ENCODE measurements at places on chromosomes 6 and 20. TPM values are rescaled to one million over a fixed set of nuclear protein-coding genes. Genes with fewer than 3 reads are reported as not detected.

The TGIF2 gene
- 11.0 TPM for polyA plus RNA-seq

- no peak for DNase-seq
Measured at GRCh38 chr20:52837378-52837777, 134.8 kb upstream of the TSHZ2 start.

The BAG2 gene
- polyA plus RNA-seq: 2.7 TPM

The TGM2 gene
- 44.6 TPM for polyA plus RNA-seq

DNA sequence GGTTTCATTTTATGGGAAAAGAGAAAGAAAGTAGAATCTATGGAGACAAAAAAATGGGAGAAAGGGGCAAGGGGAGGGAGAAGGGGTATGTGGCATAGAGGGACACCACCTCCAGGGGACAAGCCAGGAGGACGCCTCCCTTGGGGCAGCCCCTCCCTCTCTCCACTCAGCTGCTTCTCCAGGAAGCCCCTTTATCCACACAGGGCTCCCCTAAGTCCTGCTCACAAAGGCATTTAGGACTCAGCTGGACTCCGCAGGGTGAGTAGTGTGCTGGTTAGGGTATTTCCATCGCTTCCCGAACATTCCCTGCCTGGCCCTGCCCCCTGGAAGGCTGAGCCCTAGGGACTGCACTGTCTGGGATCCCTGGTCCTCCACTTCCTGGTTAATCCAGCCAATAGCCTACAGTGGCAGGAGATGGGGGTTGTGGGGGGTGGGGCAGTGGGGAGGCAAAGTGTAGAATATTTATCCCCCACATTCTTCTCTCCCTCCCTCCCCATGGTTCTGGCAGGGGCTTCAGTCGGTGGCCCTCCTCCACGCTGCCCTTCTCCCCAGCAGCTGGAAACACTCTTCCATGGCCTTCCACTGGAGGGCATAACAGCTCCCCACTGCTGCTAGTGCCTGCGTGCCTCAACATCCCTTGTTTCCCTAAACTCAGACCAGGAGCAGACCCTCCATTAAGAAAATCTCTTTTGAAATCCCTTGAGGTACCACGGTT lies 84.8 kb downstream of the SNX5 start:
- DNase-seq: no peak

The HTR1E gene
- not detected for polyA plus RNA-seq

The RNF39 gene
- polyA plus RNA-seq: not detected

DNA sequence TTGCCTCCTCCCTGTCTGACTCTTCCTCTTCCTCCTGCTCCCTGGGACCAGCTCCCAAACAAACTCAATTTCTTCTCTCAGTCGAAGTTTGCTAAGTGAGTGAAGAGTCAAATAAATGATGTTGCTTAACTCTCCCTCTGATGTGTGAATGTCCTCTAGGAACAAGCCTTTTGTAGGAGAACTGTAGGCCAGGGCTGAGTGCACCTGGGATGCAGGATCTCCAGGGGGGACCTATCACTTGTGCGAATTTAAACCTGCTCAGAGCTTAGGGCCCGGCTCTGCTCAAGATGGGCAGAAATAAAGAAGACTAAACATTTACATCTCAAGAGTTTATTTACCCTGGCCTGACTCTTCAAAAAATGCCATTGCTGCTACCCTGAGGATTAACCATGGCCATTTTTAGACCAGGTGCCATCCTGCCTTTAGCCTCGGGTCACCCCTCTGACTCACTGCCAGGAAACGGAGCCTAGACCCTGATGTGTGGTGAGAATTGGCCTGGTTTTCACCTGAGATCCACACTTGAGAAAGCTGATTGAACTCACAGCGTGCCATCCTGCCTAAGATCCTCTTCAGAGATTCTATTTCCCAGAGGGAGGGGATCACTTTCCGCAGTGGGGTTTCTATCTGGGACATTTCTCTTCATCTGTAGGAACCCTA lies 63.6 kb upstream of the CD93 start:
- DNase-seq: peak; percentile 7

DNA sequence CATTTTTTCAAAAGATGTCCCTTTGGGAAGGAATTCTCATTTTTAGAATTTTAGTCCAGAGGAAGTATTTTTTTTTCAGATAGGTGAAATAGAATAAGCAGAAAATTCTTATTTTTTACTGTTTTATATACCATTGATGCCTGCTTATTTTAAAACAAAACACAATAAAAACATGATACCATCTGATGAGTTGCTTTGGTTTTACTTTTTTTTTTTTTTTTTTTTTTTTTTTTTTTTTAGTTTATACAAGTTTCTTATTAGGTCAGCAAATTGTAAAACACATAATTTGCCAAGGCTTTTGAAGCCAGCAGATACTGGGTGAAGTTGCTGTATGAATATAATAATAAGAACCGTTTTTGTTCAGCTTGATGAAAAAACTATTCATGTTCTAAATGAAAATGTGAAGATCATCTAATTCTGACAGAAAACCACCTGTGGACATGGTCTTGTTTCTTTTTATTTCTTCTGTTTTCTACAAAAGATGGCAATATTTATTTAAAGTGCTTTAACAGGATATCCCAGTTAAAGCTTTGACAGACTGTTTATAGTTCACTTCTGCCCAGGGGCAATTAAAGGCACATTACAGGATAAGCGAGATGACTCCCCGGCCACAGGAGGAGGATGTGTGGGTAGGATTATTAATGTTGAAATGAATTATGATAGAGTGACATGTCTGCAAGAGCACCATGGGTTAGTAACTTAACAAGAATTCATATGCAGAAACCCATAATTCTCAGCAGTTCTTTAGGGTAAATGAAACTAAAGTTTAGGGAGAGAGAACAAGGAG lies 31.1 kb downstream of the MYB start:
- DNase-seq: no peak

The POU3F2 gene
- not detected for polyA plus RNA-seq

DNA sequence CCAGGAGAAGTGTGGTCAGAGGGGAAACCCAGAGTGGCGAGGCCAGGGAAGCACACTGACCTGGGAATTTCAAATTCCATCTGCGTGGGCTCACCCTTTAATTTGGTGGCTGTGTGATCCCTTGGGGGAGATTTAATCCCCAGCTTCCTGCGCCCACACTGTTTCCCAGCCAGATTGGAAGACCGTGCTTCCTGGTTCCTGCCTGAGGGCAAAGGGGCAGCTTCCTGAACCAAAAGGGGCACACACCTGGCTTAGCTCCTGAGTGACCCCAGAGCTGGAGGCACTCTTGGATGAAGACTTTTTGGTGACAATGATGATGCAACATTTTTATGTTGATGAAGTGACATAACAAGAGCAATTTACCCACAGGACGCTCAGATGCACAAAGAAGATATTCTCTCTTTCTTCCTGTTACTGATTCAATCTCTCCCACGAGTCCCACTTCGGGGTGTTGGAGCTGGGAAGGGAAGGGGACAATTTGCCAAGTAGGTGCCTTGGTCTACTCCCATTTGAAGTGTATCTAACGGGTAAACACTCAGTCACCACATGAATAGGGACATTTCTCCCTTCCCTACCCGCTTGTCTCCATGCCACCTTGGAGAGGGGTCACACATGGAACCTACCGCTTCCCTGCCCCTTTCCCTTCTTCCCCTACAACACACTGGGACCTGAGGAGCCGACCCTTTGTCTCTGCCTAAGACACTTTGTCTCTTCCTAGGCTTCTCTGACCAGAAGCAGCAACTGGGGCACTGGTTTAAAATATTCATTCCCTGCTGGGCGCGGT lies 28.6 kb upstream of the CDKN1A start:
- DNase-seq: no peak

DNA sequence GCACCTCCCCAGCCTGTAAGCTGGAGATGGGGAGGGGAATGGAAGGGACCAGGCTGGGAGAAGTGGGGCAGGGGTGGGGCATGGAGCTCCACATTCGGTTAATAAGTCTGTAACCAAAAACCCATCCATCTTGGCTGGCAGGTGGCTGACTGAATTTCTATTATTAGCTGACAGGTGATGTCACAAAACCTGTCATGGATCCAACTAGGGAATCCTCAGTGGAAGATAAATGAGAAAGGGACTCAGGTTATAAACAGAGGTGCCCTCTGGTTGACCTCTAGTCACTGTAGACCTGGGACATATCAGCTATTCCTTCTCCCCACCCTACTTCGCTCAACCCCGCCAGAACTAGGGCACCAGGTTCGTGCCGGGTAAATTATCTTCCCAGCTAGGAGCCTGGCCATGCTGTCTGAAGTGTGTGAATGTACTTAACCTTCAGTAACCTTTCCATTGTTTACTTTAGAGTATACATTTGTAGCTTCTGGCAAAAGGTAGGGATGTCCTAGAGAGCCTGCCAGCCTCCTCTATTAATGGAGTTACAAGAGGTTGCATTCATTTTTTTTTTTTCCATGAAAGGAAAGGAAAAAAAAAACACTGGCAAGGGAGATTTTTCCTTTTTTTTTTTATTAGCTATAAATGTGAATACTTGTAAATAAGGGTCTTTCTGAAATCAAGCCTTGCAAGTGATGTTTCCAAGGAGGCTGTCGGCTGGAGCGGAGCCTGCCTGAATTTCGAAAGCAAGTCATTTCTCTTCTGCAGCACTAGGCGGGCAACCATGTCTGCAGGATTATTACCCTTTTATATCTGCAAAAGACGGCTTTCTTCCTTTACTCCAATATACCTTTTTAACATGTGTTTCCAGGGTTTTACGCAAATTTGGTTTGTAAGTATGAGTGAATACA lies 135.9 kb downstream of the TMEM242 start:
- peak; percentile 56 for DNase-seq

The ACTL10 gene
- 1.7 TPM for polyA plus RNA-seq

- no peak for DNase-seq
Measured at GRCh38 chr6:157706883-157707282, 116.2 kb upstream of the SNX9 start.

The LCA5 gene
- polyA plus RNA-seq: 2.0 TPM

DNA sequence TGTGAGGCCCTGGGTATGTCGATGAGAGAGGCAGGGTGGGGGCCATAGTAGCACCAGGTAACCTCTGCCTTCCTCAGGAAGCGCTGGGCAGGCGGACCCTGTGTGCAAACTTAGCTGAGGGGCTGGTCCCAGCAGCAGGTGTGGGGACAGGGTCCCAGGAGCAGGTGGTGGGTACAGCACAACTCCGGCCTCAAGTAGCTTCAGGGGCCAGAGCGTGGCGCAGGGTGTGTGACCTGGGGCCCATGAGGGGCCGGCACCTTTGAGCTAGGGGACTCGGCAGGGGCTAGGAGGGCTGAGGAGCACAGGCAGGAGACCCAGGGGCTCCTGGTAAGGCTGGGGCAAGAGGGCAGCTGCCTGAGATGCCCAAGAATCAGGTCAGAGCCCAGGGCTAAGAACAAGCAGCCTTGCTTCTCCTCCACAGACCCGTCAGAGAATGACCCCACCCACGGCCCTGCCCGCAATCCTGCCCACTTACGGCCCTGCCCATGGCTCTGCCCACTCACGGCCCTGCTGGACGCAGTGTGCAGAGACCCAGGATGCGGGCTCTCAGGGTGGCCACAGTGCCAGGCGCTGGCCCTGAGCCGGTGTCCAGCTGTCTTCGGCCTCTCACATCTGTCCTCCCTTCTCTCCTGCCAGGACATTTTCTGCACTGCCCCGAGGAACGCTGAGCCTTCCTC lies 30.9 kb downstream of the CHRNA4 start:
- DNase-seq: no peak

DNA sequence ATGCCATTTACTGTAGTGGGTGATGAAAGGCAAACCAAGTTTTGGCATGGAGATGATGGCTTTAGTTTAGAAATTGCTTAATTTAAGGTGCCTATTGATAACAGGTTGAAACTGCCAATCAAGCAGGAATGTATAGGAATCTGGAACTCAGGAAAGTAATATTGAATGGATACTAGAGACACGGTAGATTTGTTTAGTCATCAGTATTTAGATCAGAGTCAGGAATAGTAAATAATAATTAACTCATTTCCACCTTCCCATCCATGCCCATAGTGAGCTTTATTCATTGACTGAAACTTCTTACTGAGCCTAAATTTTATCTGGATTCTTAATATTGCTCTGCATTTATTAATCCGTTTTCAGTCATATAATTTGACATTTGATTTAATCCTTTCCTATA lies 500.3 kb downstream of the NKAIN2 start:
- no peak for DNase-seq

DNA sequence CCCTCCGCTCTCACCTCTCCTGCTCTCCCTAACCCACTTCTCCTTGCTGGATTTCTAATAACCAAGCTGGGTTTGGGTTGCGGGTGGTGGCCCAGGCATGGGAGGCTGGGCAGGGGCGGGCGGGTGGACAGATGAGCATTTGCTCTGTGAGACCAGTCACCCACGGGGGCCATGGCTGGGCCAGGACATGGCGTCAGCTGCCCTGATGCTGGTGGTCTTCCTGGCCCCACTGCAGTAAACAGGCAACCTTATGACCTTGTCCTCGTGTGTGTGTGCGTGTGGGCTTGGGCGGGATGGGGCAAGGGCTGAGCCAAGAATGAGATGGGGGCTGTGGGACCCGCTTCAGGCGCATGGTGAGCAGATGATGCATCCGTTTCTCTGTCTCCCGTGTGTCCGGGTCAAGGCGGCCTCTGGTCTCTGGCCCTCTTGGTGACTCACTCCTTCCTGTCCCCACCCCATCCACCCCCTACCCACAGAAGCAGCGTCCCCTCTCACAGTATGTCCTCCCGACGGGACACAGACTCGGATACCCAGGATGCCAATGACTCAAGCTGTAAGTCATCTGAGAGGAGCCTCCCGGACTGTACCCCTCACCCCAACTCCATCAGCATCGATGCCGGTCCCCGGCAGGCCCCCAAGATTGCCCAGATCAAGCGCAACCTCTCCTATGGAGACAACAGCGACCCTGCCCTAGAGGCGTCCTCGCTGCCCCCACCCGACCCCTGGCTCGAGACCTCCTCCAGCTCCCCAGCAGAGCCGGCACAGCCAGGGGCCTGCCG lies 41.4 kb upstream of the MYL9 start:
- DNase-seq: no peak

DNA sequence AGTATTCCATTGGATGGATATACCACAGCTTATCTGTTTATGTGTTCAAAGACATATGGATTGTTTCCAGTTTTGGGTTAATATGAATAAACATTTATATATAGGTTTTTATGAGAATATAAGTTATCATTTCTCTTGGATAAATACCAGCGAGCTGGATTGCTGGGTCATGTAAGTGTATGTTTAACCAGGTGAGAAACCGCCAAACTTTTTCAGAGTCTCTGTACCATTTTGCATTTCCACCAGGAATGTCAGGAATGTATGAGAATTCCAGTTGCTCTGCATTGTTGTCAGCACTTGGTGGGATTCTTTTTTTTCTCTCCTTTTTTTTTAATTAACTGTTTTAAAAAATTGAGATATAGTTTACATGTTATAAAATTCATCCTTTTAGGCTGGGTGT lies 52.1 kb downstream of the PHF20 start:
- no peak for DNase-seq

The DDO gene
- 13.4 TPM for polyA plus RNA-seq

The BFSP1 gene
- polyA plus RNA-seq: 2.1 TPM

GRCh38 chr6:69812746-69813427 lies 16.1 kb upstream of the LMBRD1 start:
- DNase-seq: no peak

GRCh38 chr6:170132561-170132991 lies 158.3 kb downstream of the DLL1 start:
- DNase-seq: peak; percentile 2

The LST1 gene
- 14.8 TPM for polyA plus RNA-seq

GRCh38 chr6:76703786-76704185 lies 631.3 kb upstream of the IMPG1 start:
- DNase-seq: no peak
